ENCODE measurements at places on chromosomes 1 and 21. TPM values are rescaled to one million over a fixed set of nuclear protein-coding genes. Genes with fewer than 3 reads are reported as not detected.

SYNC gene
- 1.3 TPM for total RNA-seq

TNNI3K gene
- 1.3 TPM for total RNA-seq

DNA sequence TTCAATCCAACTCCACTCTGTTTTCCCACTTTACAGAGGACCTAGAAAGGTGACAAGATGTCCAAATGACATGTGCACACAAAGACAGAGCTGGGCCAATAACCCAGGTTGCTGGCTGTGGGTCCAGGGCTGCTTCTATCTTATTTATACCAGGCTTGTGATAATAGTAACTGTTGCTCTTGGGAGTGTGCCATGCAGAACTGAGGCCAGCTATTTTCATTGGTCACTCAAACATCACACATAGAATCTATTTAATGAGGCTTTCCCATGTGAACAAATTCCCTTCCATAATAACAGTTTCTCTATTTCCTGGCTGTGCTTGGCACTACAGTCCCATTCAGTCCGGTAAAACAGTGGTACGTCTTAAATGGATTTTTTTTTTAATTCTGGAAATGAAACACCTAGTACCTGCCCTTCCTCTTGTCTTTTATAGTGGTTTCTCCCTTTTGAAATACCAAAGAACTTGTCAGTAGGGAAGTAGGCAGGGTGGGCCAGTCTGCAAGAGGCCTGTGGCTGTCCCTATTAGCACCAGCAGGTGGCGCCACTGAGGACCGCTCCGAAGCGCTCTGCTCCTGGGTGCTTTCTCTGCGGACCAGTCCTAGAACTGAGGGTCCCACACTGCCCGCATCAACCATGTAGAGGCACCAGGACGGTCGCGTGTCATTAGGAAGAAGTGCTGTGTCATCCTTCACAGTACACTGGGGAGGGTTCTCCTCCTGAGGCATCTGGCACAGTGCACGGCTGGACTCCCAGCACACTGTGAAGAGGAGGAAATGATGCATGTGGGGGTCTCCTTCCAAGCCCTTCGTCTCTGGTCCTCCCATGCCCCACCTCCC lies 52.1 kb downstream of the GPR161 start:
- peak; percentile 90 for DNase-seq

- DNase-seq: no peak
Measured at GRCh38 chr1:111961773-111962565, 27.5 kb downstream of the KCND3 start.

CCDC17 gene
- total RNA-seq: 6.5 TPM

DNA sequence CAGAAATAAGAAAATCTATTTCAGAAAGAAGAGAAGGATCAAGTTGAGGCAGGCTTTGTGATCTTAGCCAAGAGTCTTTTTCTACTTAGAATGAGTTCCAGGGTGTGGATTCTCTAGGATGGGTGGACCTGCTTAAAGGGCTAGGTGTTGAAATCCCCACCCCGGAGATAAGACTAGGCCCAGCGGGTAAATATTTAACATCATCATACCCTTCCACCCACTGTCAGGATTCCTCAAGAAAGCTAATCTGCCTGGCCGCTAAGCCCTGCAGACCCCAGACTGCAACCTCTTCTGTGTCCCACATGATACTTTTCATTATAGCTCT lies 5.8 kb downstream of the IGSF9 start:
- no peak for DNase-seq

SYT2 gene
- total RNA-seq: not detected

DEPDC1 gene
- 3.7 TPM for total RNA-seq

GRCh38 chr1:152783095-152783494 lies 3.0 kb upstream of the LCE1E start:
- DNase-seq: no peak
